ENCODE measurements at places on chromosomes 16 and 17.
A peak's percentile ranks its signal among the peaks of the same experiment; 100 is the strongest.

DNA sequence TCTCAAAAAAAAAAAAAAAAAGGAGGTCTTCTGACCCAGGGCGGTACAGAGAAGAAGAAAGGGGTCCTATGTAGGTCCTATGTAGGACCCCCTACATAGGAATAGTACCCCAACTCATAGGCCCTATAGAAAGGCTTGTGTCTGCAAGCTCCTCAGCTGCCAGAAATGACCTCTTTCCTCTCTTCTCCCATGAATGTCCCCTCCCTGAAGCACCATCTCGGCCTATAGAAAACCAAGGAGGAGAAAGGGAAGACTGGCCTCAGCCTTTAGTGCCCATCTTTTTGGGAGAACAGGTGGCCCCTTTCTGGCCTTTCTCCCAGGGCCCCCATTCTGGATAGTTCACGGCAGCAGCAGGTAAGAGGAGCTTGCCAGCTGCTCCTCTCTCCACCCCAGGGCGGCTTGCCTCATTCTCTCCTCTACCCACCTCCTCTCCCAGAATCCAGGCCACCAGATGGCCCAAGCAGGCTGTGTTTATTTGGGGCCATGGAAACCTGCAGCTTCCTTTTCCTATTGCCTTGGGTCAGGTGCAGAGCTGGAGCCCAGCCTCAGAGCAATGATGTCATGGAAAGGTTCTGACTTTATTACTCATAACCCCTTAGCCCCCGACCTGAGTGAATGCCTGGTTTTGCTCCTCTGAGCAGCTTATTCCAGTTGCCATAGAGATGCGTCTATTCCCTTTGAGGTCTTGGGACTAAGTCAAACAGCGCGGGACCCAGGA lies 1.6 kb upstream of the MRPL58 start:
- no peak for DNase-seq

DNA sequence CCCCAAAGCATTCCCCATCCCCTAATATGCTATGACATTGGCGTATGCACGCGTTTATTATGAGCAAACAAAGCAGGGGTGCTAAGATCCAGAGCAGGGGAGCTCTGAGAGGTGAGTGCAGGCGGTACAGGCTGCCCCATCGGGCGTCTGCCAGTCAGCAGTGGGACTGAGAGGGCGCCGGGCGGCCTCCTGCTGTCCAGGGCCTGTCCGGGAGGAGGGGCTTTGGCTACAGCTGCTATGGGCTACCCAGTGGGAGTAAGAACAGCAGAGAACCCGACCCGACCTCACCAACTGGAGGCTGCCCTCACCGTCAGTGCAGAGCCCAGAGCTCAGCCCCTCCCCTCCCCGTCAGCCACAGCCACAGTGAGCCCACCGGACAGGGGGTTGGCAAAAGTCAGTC lies 18.5 kb upstream of the AATK start:
- no peak for DNase-seq

DNA sequence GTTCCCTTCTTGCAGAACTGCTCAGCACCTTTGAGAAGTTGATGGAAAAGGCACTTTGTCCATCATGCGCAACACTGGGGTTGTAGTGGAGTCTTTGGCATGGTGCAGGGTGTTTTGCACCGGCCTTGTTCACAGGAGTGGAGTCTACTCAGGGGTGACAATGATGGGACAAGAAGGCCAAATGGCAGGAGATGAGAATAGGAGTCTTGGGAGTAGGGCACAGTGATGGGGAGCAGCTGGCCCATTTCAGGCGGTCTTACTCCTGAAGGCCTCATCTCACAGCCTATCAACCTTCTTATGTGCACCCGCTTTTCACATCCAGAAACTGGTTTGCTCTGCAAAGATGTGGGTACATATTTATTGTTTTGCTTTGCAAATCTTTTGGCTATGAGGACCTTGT lies 13.4 kb upstream of the KCNG4 start:
- no peak for DNase-seq

DNA sequence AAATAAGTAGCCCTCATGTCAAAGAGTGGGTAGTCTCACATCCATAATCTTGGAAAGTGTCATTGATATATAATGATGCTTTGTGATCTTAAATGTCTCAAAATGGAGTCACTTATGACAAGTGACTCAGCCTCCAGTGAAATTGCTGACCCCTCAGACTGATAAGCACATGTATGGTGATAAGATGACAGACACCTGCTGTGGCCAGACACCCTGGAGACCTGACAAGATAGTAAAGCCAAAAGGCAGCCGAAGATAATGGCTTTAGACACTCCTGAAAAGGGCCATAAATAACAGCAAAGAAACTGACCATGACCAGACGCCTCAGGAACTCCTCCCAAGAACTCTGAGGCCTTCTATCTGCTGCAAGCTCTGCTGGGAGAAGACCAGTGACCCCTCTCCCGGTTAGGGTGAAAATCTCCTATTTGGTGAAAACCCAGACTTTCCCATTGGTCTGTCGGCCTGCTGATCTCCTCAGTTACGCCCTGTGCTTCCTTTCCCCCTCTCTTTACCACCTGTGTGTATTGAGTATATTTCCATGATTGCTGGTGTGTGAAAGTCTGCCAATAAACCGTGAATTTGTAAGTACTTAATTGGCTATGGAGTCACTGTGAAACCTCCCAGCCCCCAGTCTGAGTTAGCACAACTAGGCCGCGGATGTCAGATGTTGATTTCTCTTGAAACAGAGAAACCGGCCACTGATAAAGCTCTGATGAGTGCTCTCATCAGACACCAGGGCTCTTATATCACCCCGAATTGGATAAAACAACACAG lies 226.7 kb upstream of the MYOCD start:
- no peak for DNase-seq

DNA sequence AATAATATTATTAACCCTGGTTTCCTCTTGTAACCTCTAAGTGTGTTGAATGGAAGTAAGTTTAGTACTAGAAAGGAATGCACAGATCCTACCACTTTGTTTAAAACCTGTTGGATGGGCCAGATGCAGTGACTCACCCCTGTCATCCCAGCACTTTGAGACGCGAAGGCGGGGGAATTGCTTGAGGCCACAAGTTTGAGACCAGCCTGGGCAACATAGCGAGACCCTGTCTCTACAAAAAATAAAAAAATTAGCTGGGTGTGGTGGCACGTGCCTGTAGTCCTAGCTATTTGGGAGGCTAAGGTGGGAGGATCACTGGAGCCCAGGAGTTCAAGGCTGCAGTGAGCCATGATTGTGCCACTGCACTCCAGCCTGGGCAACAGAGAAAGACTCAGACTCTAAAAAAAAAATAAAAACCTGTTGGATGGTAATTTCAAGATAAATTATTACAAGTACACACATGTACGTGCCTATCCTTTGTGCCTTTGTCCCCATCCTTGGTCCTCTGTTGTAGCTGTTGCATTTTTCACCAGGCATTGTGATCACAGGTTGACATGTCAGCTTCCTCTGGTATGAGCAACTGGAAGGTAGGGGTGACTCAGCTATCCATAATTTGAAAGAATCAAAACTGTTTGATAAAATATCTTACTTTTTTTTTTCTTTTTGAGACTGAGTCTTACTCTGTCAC lies 30.7 kb upstream of the METTL9 start:
- no peak for DNase-seq

GRCh38 chr16:3444032-3444388 lies 530 bp downstream of the NAA60 start:
- DNase-seq, result peak; percentile 51

DNA sequence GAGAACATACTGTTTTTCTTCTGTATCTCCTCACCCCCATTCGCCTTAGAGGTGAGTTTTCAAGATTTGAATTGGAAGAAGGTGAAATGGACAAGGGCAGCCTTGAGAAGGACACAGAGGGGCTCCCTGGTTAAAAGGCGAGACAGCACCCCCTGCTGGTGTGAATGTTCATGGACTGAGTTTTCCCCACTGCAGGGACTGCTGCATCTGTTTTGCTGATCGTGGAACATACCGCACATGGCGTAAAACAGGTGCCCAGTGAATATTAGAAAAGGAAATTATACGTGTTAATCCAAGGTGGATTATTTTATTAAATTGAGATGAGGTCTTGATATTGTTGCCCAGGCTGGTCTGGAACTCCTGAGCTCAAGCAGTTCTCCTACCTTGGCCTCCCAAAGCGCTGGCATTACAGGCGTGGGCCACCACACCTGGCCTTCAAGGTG lies 54.5 kb downstream of the NDE1 start:
- DNase-seq, result peak; percentile 77

DNA sequence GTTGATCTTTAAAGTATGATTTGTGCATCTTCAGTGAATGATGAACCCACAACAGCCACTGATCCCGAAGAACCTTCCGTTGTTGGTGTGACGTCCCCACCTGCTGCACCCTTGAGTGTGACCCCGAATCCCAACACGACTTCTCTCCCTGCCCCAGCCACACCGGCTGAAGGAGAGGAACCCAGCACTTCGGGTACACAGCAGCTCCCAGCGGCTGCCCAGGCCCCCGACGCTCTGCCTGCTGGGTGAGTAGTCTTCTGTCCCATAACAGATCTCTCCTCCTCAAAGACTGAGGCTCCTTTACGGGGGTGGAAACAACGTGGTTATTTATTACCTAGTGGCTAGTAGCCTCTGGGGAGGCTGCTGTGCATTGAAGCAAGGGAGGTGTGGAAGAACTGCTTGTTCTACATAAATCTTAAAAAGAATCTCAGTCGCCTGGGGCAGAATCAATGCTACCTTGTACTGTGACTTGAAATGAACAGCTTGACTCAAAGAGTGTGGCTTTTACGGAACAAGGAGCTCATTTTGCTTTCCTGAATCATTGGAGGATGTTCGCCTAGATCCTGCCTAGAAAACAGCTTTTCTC lies 63.0 kb upstream of the CLEC18A start:
- no peak for DNase-seq

DNA sequence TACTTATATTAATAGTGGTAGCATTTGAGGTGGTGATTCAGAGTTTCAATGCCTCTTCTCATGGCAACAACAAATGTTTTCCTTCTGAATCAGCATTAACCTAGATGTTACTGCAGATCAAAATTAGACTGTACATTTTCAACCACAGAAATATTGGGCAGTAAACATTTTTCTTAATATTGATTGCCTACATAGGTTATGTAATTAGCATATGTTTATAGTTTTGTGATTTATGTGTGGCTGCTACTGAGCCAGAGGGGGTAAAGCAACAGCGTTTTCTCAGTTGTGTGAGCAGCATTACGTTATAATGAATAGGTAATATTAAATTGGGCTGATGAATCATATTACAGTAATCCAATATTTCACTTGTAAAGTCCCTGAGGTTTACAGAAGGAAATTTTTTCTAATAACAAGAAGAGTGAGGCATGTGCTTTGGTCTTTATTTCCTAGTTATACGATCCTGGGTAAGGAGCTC lies 18.8 kb upstream of the BMERB1 start:
- no peak for DNase-seq

DNA sequence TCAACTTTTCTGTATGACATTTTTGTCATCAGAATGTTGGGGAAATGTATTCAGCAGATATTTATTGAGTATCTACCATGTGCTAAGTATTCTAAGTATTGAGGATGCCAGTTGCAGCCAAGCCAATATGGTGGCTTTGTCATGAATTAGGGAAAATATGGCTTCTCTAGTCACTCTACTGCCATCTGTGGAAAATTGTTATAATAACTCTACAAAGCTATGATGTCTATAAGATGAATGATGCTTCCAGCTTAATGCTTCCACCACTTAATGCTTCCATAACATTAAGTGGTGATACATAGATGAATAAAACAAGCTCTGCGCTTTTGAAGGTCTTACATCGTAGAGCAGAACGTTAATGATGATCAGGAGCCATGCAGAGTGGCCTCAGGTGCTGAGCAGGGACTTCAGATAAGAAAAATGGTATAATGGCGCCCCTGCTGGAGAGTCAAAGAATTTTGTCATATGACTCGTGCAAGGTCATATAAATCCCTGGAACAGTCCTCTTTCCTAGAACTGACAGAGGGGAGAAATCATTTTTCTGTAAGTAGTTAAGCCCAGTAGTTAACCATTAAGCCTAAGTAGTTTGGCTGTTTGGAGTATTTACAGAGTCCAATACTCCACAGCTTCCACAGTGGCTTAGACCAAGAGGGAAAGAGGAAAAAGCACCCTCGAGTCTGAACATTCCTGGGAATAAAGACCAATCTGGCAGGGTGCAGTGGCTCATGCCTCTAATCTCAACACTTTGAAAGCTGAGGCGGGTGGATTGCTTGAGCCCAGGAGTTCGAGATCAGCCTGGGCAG lies 2.7 kb upstream of the TMIGD1 start:
- peak; percentile 58 for DNase-seq

DNA sequence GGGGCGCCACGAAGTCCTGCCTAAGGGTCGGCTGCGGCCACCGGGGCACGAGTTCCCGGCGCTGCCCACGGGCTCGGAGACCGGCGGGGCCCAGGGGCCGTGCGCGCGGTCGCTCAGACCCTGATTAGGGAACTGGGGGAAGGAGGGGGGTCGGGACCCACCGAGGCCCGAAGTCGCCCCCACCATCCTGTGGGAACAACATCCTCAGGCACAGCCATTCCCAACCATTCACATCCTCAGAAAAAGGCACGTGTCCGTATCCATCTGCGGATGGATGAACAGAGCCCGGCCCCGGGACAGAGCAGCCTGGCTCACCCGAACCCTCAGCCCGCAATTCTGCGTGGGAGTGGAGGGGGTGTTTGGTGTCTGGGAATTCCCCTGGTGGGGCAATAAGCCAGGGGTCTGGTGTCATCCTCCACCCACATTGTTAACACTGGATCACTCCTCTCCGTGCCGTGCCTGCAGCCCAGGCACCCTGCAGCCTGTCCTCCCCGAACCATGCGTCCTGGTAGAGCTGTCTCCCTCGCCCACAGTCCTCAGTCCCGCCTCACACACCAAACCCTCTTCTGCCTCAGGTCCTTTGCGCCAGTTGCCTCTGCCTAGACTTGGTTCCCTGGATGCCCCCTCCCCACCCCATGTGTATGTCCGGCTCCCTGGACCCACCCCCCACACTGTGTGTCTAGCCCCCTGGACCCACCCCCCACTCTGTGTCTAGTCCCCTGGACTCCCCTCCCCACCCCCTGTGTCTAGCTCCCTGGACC lies 789 bp upstream of the CCDC57 start:
- peak; percentile 88 for DNase-seq

DNA sequence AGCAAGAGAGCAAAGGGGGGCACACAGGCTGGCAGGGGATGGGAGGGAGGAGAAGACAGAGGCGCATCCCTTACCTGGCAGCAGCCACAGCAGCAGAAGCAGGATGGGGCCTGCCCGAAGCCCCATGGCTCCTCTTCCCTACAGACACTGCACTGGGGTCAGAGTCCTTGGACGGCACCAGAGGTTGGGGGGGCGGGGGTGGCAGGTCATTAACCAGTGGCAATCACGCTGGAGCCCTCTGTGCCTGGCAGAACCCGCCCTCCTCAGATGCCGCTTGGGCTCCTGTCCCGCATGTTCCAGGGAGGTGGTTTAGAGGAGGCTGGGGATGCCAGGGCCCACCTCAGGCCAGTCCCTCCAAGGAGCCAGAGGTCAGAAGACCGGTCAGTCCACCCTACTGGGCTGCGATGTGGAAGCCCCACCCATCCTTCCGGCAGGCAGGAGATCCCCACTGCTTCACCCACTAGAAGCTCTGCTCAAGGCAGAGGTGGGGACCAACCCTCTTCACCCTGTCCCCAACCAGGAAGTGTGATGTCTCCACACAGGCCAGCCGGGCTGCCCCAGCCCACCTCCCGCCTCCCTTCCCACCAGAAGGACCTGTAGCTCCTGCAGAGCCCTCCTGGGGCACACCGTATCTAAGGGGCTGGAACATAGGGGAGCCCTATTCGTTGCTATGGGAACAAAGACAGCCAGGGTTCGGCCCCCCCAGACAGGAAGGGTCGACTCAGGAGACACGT lies 11.7 kb downstream of the ZG16B start:
- DNase-seq, result no peak

GRCh38 chr17:9666461-9667050 lies 21.2 kb downstream of the USP43 start:
- no peak for DNase-seq

- no peak for DNase-seq
These were observed 173.1 kb downstream of the RPTOR start for GRCh38 chr17:80717720-80718083.
